ENCODE measurements at places on chromosomes 5 and 9.

DNA sequence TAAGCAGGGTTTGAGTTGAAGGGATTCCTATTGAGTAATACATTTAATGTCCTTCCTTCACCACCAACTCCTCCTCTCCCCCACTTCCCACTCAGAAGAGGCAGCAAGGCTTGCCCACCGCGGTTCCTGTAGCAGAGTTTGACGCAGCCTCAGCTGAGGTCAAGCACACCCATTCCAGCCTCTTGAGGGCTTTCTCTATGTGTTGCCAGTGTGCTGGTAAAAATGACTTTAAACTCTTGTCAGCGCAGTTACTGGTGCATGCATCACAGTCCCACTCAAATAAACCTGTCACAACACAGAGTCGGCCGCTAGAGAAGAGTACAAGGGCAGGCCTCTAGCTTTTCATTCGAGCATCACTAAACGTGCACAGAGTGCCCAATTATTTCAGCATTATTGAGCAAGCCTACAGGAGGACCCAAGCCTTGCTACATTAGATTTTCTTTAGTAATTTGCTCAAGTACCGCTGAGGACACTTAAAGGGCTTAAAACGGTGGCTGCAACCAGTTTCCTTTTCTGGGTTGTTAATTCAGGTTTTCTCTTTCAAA is 79.6 kb downstream of the TLE4 start:
- no peak for DNase-seq

- peak; percentile 32 for DNase-seq
These were observed 8.9 kb downstream of the CXCL14 start for GRCh38 chr5:135569755-135570452.

GRCh38 chr5:36240779-36241630 is 720 bp downstream of the NADK2 start:
- peak; percentile 63 for DNase-seq

DNA sequence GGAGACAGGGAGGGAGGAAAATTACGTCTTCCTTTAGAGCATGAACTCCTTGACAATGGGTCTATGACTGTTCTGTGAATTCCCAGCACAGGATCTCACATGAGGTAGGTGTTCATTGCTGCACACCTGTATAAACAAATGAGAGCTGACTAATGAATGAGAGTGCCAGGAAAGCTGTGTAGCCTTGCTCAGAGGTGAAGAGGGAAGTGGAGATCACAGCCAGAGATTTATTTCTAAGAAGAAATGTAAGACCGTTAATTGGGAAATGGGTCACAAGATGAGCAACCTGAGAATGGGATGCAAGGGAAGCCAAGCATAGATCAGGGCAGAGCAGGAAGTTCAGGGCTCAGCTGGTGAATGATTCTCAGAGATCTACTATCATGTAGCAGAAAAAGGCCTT is 295.1 kb downstream of the CDK5RAP2 start:
- no peak for DNase-seq

DNA sequence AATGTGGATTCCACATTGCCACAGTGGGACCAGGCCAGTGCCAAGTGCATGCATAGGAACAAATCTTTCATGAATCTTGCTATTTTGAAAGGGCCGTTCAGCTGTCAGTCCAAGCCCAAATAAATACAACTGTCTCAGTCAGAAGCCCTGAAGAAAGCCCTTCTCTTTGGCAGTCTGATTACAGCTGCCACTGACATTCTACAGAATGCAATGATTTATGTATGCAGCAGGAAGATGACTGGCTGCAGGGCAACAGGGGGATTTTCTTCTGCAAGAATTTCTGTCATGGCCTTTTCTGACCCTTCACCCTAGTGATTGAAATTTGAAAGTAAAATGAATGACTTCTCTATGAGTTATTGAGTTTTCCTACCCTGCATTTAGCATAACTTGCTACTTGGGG is 86.7 kb upstream of the FER start:
- DNase-seq = no peak
